ENCODE measurements at places on chromosomes 1 and 21.

DNA sequence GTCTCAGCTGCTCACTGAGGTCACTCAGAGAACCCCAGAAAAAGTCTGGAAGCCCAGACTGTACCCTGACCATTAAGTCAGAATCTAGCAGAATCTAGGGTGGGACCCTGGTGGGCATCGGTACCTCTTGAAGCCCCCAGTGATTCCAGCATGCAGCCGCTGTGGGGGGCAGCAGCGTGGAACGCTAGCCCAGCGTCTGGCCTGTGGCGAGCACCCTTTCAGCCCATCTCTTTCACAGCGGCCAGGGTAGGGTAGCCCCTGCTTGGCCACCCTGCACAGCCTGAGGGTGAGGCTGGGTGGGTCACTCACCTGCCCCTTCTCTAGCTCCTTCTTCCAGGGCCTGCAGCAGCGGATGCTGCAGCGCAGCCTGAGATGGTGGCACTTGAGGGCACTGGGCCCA lies 16.3 kb downstream of the C1orf167 start:
- ATAC-seq: no peak

DNA sequence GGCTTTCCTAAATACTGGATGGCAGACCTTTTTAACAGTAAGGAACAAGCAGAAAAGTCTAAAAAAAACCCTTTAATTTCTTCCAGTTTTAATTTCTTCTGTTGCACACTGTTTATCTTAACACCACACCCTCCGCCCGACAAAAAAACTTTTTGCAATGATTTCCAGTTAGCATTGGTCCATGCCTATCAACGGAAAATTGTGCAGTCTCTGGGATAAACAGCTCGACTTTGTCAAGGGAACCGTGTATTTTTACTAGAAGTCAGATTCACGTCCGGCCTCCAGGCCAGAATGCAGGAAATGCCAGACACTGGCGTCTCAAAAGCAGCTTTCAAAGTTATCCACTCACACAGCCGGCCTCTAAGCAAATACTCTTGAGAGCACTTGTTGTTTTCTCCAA lies 378 bp upstream of the NUP210L start:
- peak; percentile 78 for ATAC-seq

- peak; percentile 89 for ATAC-seq
Measured at GRCh38 chr21:27570306-27570868, 603.5 kb upstream of the ADAMTS5 start.

GRCh38 chr21:37784591-37785318 lies 131.5 kb downstream of the KCNJ6 start:
- ATAC-seq: no peak
